Cerebellar cortex (tissue), 1 donor: ENCODE measurements at places on chromosomes 5 and 9.
A peak's percentile ranks its signal among the peaks of the same experiment; 100 is the strongest.

DNA sequence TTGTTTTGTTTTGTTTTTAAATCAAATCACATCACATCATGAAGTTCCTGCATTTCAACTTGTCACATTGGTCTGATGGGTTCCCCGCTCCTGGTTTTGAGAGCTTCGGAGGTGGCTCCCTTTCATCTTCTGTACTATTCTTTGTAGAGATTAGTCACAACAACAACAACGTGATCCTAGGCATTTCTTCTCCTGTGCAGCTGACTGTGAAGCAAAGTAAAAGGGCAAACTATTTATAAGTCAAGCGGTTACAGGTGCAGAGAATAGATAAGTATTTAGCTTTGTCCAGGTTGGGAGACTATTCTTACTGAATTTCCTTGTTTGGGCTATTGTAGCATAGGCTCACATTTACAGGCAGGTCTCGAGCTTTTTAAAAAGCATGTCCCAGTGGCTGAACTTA lies 197.7 kb upstream of the CDKN2B start:
- DNase-seq: no peak

DNA sequence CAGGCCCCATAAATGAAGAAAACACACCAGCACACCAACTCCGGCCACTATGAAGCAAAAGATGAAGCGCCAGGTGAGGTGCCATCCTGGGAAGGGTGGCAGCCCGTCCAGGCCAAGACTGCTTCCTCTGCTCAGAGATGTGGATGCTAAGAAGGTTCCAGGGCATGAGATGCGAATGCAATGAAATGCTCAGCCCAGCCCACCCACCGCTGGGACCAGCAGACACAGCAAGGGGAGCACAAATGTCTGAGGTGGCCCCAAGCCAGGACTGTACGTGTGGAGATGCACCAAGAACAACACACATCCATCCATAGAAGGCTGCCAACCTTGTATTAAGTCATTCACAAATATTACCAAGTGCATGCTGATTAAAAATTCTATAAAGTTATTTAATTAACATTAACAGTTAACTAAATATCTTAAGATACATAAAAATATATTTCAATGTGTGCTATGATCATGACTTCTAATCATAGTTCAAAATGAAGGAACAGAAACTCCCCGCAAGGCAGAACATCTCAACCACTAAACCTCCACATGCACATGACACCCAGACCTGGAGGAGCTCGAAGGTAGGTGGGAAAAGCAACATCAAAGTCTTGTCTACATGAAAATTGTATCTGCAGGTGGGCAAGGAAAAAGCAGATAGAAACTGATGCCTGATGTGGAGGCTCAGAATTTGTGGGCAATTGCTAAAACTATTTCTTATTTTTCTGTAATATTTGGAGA lies 43.7 kb downstream of the BICD2 start:
- no peak for DNase-seq

GRCh38 chr5:57825031-57825686 lies 342.5 kb upstream of the ACTBL2 start:
- no peak for DNase-seq

GRCh38 chr9:2158111-2158610 lies 143.0 kb downstream of the SMARCA2 start:
- peak; percentile 53 for DNase-seq

DNA sequence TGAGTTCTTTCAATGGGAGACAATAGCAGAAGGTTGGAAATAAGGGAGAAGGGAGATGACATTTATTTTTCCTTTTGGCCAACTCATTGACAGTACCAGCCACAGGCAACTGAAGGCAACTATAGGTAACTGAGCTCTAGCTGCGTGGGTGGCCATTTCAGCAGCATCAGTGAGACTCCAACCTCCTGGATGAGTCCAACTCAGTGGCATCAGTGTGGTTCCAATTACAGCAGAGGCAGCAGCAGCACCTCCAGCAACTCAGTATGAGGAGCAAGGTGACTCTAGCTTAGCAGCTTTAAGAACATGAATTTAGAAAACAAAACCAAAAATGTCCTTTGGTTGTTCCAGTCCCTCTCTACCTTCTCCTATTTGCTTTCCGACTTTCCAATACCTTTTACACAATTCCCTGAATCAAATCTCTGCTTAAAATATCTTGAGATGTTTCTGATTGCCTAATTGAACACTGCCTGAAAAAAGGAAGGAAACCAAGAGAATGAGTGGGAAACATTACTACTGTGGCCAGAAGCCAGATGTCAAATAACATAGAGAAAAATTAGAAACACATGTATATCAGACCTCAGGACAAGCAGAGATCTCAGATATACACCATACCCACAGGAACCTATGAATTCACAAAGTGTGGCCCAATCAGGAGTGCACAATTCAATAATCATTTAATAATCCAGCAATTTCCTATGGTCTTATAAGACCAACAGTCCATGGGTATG lies 166.5 kb upstream of the RORB start:
- no peak for DNase-seq

DNA sequence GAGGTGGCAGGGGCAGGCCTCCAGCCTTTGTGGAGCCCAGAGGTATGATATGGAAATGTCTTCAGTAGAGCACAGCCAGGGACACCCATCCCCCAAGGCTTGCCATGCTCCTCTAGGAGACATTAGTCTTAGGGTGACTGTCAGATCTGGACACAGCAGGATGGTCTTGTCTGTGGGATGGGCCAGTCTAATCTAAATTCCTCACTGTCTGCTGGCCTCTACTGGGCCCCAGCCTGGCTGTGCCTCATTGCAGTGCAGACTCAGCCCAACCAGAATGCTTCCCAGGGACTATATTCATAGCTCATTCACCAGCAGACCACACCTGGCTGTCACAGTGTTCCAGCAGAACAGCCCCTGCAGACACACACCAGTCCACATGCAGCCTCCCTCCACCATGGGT lies 129.5 kb upstream of the MRPS30 start:
- no peak for DNase-seq

DNA sequence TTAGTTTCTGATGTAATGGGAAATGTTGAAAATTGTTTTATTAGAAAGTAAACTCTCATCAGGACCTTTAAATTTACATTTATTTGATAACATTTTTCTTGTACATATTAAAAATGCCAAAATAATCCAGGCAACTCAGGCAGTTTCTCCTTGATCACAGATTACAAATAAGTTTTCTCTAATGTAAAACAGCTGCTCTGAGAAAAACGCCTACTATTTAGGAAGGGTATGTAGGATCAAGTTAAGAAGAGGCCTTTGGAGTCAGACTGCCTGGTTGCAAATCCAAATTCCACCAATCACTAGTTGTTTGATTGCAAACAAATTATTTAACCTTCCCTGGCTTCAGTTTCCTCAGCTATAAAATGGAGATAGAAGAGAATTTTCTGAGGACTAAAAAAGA lies 610.8 kb downstream of the PDE4D start:
- DNase-seq: no peak

- no peak for DNase-seq
Observed at GRCh38 chr5:14261856-14262611, 118.9 kb downstream of the TRIO start.

DNA sequence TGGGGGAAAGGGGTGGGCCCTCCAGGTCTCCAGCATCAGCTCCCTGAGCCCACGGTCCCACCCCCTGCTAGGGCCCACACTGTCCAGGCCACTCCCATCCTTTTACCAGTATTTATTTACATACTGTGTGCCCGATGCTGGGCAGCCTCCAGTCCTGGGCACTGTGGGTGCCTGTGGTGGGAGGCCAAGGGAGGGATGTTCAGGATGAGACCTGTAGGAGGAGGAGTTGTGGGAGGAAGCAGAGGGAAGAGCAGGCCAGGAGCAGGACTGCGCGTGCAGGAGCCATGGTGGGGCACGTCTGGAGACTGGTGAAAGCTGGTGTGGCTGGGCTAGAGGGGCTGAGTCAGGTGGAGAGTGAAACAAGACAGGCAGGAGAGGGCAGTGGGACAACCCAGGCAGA lies 267.4 kb downstream of the HSPA4 start:
- no peak for DNase-seq

DNA sequence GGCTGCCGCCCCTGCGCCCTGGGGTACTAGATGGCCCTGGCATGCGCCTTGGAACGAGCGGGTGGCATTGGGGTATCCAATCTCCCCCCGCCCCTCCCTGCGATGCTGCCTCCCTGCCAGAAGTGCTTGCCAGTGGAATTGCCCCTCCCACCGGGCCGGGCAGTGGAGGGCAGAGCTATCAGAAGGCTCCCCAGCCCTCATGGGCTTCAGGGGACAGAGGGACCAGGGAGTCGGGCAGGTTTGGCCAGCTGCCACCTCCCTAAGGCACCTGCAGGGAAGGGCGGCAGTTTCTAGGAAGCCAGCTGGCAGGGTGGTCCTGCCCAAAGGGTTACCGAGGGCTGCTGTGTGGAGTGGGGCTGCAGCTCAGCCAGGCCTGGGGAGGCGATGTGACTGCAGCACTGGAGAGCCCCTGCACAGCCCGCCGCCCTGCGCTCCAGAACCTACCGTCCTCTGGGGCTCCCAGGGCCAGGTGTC lies 52.8 kb upstream of the EGFL7 start:
- no peak for DNase-seq

DNA sequence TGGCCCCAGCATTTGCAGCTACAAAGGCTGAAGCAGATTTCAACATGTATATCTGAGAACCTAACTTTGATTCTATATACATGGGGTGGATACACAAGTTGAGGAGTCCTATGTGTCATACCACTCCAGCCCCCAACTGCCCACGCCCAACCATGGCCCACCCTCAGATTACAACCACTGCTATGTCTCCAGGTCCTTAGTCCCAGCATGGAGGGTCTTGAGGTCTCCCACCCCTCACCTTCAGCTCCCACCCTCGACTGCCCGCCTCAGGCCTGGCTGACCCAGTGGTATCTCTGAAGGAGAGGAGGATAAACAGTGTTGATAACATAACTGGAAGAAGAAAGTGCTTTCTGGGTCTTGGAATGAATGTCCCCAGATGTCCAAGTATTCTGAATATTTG lies 8.2 kb downstream of the SOWAHA start:
- no peak for DNase-seq

DNA sequence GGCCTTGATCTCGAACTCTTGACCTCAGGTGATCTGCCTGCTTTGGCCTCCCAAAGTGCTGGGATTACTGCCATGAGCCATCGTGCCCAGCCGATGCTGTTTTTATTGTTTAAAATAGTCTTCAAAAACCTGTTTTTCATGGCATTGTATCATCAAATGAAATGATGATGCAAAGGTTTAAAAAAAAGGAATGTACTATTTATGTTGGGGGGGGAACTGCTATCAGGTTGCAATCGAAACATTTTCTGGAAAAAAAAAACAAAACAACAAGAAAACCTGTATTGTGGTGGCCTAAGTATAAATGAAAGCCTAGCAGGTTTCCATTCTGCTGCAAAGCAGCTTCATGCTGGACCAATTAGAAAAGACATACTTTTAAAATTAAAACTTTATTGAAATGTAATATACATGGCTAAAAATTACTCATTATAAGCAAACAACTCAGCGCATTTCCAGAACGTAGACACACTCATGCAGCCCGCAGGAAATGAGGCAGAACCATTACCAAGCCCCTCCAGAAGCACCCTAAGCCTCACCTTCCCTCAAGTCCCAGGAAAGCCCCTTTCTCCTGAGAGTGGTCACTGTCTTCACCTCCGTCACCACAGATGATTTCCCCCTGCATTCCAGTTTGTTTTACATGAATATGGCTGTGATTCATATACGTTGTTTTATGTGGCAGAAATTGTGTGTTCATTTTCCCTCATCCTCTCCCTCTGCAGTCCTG lies 19.0 kb downstream of the GPR107 start:
- DNase-seq: no peak

GRCh38 chr5:8869932-8870331 lies 675.9 kb downstream of the SEMA5A start:
- DNase-seq: no peak

DNA sequence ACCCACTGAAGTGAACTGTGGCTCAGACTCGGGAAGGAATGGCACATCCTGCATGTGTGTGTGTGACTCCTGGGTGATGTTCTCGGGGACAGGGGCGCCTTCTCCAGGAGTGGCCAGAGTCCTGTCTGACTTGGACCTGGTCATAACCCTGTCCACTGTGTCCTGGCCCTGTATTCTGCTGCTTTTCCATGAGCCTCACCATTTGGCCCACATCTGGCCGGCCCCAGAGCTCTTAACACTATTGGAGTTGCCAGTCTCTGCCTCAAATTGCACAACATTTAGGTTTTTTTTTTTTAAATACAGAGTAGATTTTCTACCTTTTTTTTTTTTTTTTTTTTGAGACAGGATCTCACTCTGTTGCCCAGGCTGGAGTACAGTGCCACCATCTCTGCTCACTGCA lies 278.3 kb upstream of the TUT7 start:
- DNase-seq: no peak

DNA sequence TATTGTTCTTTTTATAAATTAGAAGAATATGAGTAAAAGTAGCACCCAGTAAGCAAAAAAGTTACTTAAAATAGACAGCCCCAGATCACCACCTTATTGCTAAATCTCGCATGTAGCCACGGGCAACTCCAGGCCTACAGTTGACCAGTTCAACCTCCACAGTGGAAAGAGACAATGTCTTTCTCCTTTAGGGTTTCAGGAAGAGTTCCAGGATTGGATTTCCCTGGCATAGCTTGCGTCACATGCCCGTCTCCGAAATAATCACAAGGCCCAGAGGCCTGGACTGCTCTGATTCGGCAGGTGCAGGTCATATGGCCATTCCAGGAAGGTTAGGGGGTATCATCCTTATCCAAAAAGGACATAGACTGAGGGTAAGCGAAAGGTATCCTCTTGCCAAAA lies 9.9 kb upstream of the PFDN1 start:
- no peak for DNase-seq

- peak; percentile 58 for DNase-seq
Observed at GRCh38 chr9:137694962-137695875, 76.4 kb downstream of the EHMT1 start.

GRCh38 chr9:121950441-121950840 lies 142.7 kb downstream of the TTLL11 start:
- DNase-seq: no peak

DNA sequence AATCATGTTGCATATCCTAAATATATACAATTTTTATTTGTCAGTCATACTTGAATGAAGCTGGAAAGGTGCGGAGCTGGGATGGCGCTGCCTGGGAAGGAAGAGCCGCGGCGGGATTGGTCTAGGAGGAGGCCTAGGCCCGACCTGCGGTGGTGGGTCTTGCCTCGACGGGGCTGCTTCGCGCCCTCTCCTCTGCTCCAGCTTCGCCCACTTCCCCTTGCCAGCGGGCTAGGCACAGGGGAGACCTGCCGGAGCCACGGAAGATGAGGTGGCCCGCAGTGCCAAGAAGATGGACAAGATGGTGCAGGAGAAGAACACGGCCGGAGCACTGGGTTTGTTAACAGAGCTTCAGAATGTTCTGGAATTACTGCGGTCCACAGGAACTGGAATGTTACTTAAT lies 28.5 kb upstream of the CTSV start:
- DNase-seq: no peak

- DNase-seq: peak; percentile 14
Observed at GRCh38 chr5:128216860-128217531, 133.4 kb downstream of the SLC12A2 start.

- DNase-seq: no peak
Observed at GRCh38 chr5:126438267-126438666, 15.1 kb downstream of the GRAMD2B start.

DNA sequence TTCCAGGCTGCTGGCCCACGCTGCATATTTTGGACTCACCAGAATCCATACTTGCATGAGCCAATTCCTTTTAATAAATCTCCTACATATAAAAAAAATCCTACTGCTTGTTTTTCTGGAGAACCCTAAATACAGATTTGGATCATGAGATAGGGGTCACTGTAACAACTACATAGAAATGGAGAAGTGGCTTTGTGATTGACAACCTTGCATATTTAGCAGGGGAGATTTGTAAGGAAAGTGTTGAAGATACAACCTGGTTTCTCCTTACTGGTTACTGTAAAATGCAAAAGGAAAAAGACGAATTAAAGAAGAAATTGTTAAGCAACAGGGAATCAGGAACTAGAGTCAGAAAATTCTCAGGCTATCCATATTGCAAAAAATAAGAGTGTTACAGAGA lies 74.8 kb downstream of the HABP4 start:
- DNase-seq: no peak
